Activated T-cell treated with anti-CD3 and anti-CD28 coated beads, Interleukin-2, amount 50 U/mL, for 1 hour (primary cell): ENCODE measurements at places on chromosomes 1 and 21.

DNA sequence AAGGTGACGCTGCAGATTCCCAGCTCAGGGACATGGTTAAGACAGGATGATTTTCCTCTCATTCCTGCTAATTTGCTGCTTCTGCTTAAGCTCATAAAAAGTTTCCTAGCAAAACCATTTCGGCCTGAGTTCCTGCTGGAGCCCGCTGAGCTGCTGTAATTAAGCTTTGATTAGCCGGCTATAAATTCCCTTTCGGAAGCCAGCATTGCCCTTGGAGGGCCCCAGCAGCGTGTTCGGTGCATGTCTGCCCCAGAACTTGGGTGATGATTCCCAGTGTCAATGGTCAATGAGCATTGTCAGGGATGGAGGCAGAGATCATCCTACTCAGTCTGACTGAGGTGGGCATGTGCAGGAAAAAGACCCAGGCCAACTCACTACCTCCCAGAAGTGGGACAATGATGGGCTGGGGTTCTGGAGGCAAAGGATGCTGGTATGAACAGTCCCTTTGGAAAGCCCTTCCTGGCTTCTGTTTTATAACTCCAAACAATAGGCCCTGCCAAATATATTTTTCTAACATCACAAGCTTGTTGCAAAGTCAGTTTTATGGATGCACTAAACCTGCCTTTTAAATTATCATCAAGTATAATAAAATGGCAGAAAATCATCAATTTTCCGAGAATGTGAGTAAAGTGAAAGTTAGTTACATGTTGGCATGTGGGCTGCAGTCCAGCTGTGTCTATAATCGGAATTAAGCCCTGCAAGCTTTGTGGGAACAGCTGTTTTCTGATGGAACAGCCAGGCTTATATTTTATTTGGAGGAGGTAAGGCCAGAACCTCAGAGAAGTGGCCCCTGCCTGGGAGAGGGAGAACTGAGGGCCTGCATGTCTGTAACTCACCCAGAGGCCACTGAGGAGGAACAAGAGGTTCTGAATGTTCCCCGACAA is 257.1 kb downstream of the GRIK3 start:
- no peak for DNase-seq

- no peak for DNase-seq
Measured at GRCh38 chr1:116692879-116693278, 25.3 kb upstream of the IGSF3 start.

- DNase-seq, result no peak
Measured at GRCh38 chr21:42123219-42123908, 52.2 kb downstream of the UMODL1 start.

DNA sequence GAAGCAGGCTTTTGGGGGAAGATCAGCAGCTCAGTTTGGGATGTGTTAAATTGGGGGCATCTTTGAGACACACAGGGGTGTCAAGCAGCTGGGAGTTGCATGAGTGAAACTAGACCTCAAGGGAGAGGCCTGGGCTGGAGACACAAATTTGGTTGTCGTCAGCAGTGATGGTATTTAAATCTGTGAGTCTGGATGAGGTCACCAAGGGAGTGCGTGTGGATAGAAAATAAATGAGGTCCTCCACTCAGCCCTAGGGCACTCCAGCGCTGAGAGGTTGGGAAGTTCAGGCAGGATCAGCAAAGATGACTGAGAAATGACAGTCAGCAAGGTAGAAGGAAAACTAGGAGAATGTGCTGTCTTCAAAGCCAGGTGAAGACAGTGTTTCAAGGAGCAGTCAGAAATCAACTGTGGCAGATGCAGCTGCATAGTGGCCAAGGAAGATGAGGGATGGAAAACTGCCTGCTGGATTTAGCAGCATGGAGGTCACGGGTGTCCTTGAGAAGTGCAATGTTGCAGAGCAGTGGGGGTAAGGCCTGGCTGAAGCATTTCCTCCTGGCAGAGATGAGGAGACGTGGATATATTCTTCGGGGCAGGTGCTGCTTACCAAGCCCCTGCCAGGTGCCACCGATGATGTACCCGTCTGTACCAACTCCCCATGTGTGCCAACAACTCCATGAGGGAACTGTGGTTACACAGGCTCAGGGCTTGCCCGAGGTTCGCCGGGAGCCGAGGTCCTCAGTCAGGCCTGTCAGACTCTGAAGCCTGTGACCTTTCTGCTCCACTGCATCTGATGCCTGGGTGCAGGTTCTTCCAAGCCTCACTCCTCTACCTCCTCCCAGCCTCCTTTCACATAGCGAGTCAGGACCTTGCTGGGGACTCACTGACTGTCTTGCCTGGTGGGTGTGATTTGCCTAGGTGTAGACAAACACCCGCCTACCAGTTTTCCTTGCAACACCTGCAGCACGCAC is 11.3 kb downstream of the MAP7D1 start:
- no peak for DNase-seq

GRCh38 chr1:152495066-152495675 is 15.4 kb upstream of the LCE5A start:
- DNase-seq, result no peak

- no peak for DNase-seq
Measured at GRCh38 chr1:231954751-231955150, 328.2 kb downstream of the DISC1 start.

DNA sequence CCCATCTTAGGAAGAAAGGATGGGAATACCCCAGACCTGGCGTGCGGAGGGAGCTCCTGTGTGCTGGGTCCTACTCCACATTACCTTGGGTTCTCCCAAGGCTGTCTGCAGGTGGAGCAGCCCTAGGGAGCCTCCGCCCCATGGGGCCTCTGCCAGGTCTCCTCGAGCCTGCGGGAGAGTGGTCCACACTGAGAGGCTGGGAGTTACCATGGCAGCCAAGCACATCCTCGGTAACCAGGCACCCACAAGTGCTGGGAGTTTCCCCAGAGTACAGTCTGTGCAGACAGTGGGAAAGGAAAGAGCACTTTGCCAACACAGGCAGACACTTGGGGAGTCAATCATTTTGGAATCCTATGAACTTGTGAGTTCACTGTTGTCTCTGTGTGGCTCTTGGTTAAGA is 249.4 kb downstream of the DYRK1A start:
- no peak for DNase-seq

GRCh38 chr1:238336531-238336930 is 445.8 kb upstream of the ZP4 start:
- DNase-seq, result no peak

DNA sequence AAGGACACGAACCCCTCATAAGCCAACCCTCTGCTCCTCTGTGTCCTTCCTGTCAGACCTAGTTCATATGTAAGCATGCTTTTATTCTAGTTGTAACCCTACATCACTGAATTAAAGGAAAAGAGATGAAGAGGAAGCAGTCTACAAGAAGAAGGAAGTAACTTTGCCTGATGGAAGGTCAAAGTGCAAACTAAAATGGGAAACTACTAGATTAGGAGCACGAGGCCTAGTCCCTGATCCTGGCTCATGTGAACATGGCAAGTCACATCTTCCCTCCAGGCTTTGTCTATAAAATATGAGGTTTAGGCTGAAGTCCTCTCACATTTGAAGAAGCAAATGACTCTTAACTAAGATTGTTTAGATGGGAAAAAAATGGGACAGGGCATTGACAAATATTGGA is 13.2 kb downstream of the ZMYND12 start:
- no peak for DNase-seq

- no peak for DNase-seq
Measured at GRCh38 chr1:184292101-184292500, 94.7 kb upstream of the C1orf21 start.

DNA sequence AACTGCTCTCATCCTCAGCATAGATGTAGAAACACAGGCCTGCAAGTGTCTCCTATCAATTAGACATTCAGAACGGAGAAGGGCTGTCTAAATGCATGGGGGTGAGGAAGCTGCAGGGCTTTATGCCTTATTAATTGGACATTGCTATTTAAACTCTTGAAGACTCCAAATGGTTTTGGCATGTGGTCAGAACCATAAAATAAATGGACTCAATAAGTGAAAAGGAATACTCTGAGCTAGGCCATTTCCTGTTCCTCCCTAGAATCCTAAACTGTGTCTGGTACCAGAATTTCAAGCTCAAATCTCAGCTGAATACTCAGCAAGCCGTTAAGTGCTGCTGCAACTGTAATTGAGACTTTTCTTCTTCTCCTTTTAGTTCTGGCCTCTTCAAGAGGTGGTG is 80.4 kb upstream of the C1orf87 start:
- no peak for DNase-seq

GRCh38 chr1:18352636-18353265 is 128.0 kb upstream of the KLHDC7A start:
- no peak for DNase-seq

DNA sequence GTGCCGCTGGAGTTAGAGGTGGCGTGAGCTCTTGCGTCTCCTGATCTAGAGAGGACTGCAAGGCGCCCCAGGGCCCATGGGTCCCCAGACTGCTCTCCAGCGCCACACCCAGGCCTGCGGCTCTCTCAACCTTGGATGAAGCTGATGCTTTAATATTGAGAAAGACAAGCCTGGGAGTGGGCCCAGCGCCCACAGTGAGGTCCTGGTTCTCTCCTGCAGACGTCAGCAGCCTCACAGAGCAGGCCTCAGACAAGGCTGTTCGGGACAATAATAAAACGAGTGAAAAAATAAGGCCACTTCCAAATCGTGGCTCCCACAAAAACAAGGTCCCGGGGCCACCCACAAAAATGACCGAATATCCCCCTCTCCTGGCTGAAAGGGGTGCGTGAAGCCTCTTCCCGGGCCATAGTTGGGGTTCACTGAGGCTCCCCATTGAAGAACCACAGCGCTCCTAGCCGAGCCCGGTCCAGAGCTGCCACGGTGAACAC is 6.0 kb upstream of the DNMT3L start:
- peak; percentile 35 for DNase-seq

GRCh38 chr1:33394770-33395169 is 36.1 kb downstream of the PHC2 start:
- no peak for DNase-seq

DNA sequence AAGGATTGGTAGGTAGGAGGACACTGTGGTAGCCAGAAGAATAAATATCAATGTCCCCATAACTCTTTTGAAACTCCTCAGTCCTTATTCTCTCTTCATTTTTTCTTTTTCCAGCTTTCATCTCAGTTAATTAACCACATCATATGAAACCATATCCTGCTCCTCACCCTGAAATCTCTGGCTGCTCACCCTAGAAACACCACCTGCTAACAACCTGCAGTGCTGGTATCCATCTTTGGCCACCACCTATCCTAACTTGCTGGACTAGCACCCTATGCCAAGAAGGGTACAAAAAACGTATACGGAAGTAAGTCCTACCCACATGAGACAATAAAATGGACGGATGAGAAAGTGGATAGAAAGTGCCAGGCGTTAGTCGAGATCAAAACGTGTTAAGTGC is 13.7 kb upstream of the DPYD start:
- no peak for DNase-seq

GRCh38 chr21:42465803-42466127 is 30.3 kb downstream of the RSPH1 start:
- no peak for DNase-seq
